NCI-H774 (cell line): ENCODE measurements at places on chromosomes 5 and 9.

DNA sequence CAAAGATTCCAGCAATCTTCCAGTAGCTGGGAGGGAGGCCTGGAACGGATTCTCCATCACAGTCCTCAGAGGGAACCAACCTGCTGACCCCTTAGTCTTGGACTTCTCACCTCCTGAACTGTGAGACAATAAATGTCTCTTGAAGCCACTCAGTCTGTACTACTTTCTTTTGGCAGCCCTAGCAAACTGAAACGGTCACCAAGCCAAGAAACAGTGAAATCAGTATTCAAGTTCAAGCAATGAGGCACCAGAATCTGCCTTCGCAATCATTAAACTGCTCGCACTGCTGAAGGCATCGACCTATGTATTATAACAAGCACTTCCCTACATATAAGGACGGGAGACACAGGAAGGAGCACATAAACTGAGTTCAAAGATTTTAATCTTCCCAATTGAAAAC is 120.6 kb upstream of the PUM3 start:
- DNase-seq = no peak

DNA sequence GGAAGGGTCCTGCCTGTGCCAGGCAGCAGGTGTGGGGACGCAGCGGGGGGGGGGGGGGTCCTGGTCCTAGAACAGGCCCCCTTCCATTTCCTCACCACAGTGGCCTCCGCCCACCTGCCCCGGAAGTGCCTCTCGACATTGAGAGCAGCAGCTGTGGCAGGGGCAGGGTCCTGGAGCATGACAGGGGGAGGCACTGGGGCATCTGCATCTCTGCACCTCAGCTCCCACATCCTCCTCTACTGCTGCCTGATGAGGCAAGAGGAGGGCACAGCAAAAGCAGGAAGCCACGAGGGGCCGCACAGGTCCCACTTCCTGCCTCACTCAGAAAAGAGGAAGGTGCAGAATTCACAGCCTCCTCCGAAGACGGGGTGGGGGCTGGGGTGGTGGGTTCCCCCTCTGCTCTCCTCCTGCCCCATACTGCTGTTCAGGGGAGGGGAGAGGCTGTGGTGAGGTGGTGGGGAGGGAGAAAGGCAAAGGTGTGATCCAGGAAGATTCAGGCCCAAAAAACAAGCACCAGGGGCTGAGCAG is 14.8 kb downstream of the AKNA start:
- no peak for DNase-seq

GRCh38 chr5:123485275-123485674 is 26.7 kb upstream of the CSNK1G3 start:
- no peak for DNase-seq

DNA sequence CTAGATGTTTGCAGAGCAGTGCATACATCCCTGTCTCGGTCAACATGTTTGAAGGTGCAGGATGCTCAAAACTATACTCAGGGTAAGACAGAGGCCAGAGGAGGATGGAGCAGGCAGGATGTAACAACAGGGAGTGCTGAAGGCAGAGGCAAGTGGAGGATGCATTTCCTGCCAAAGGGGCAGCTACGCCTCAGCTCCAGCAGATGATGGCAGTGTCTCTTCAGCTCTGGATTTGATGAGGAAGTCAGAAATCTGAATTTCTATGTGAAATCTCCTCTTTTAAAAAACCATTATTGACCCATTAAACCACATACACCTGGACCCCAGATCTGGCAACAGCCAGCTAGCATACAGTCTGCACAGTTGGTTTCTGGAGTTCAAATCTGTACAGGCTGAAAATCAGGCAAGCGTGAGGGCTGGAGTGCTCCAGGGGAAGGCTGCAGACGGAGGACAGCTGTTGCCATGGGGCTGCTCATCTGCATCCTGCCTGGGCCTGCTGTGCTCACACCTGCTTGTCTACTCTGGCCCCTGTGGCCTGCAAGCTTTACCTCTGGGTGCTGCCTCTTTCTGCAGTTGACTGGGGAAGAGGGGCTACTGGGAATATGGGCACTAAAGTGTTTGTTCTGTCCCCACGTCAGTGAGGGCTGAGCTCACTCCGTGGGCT is 152.9 kb upstream of the SLC28A3 start:
- no peak for DNase-seq

DNA sequence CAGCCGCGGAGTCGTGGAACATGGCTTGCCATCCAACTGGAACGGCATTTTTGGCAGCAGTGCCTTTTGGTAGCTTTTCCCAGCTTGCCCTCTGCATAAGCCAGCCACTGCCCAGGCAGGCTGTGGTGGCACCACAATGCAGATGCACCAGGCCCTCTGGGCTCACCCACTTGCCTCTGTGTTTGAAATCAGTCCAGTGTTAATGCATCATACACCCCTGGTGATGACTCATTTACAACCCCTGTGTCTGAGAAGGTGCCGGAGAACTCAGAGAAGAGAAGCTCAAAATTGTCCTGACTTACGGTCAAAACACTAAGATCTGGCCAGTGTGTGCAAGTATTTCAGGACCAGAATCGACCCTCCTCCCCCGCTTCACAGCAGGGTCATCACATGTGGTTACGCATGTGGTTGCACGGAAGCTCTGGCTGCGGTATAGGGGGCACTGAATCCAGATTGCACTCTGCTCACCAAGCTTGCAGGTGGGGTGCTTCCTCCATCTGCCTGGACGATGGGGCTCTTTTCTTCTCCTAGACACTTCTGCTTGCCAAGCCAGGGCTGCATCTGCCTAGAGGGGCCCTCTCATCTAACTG is 66.5 kb upstream of the SMIM15 start:
- no peak for DNase-seq
